ENCODE measurements at places on chromosomes 4 and X.

DNA sequence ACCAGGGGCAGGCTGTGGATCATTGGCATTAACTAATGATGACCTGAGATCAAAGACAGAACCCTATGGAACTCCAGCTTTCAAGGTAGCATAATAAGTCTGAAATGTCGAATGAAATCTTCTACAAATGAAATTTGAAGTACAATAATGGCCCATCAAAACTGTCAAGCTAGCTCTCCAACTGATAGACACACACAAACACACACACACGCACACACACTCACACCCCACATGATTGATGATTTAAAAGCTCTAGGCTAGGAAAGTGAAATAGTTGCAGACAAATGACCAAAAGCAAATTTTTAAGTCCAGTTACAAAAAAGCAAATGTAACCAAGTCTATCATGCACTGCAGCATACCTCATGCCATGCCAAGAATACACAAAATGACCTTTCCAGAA lies 655.7 kb downstream of the C4orf33 start:
- DNase-seq = no peak

DNA sequence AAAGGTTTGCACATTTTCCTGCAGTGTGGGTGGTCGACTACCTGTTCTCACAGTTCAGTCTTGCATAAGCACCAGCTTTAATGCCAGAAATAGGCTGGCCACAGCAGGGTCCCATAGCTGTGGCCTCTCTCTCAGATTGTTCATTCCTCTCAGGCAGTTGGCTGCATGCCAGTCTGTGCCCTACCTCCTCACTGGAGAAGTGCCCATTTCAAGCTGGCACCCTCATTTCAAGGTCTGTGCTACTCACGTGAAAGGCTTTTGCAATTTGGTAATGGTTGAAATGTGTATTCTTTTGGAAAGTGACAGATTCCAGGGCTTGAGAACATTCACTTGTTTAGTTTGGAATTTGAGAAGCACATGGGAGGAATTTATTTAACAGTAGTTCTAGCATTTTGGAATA lies 28.9 kb upstream of the MTMR1 start:
- no peak for DNase-seq

DNA sequence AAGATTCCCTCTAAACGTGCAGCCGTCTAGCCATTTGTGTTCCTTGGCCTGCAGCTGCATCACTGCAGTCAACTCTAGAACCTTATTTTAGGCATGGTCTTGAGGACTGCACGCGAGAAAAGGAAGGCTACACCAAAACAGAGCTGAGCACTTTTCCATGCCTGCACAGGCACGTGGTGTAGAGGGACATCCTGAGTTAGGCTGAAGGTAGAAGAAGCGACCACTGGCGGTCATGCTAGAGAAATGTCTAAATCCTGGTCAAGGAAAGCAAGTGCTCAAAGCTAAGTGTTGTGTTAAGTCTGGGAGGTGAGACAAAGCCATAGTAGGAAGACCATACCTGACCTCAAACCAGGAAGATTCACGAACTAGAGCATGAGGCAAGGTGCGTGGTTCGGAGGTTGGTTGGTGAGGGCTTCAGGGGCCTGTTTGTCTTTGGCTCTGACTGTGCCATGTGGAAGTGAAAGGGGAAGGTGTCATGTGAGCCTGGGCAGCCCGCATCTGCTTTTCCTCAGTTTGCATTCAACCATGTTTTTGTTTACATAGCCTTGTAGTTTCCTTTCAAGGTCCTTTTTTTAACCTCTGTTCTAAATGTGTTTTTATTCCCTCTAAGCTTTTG lies 203.8 kb downstream of the AASDH start:
- DNase-seq = no peak

GRCh38 chr4:41749631-41750039 lies 1.1 kb upstream of the PHOX2B start:
- peak; percentile 23 for DNase-seq

DNA sequence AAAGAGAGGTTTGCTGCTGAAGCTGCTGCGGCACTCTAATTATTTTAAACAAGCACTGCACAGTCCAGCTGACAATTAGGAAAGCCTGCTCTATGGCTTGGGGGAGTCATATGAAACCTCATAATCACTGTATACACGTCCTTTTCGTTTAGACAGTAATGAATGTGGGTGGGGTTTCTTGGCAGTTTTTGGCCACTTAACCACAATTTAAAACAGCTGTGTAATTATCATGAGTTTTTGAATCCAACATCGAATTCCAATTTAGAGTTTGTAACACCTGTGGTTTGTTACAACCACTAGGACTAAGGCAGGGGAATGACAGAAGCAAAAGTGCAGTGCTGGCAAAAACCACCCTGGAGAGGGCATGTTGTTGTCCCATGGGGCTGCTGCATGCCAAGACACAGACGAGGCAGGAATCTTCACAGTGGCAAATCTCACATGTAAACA lies 99.5 kb downstream of the CXXC4 start:
- no peak for DNase-seq

DNA sequence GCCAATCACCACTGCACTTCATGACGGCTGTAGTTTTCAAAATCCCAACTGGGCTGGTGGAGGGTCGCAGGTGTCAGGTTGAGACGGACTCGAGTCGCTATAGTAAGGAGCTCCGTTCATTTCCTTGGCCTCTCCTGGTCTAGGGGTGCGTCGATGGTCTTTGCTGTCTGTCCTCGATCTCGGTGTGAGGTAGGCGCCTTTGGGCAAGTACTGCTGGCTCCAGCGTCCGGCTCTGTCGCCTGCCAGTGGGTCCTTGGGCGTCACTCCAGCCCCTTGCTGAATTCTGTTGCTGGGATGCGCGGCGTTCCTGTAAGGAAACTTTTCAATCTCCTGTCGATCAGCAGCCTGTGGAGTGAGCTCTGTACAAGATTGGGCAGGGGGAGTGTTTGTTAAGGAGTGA lies 76.7 kb downstream of the CCNB3 start:
- DNase-seq = no peak

DNA sequence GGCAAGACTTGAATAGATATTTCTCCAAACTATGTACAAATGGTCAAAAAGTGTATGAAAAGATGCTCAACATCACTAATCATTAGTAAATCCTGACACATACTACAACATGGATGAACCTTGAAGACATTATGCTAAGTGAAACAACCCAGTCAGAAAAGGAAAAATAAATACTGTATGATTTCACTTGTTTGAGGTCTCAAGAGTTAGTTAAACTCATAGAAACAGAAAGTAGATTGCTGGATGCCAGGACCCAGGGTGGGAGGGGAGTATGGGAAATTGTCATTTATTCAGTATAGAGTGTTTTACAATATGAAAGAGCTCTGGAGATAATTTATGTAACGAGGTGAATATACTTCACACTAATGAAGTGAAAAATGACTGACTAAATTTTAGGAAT lies 32.4 kb downstream of the PRMT9 start:
- no peak for DNase-seq
